ENCODE measurements at places on chromosomes 6 and 20. TPM values are rescaled to one million over a fixed set of nuclear protein-coding genes. Genes with fewer than 3 reads are reported as not detected.
A peak's percentile ranks its signal among the peaks of the same experiment; 100 is the strongest.

SLC13A3 gene
- 4.1 TPM for total RNA-seq

CYP39A1 gene
- total RNA-seq: 0.56 TPM

GRCh38 chr6:33840048-33840926 is 36.5 kb upstream of the MLN start:
- peak; percentile 89 for DNase-seq

FOXP4 gene
- total RNA-seq: 1.2 TPM

- DNase-seq: no peak
Measured at GRCh38 chr6:92369309-92369708, 1050.0 kb downstream of the EPHA7 start.

GRCh38 chr6:80145921-80146320 is 39.5 kb downstream of the BCKDHB start:
- DNase-seq: no peak

- DNase-seq: no peak
Measured at GRCh38 chr6:91161246-91161645, 574.4 kb upstream of the MAP3K7 start.

DNA sequence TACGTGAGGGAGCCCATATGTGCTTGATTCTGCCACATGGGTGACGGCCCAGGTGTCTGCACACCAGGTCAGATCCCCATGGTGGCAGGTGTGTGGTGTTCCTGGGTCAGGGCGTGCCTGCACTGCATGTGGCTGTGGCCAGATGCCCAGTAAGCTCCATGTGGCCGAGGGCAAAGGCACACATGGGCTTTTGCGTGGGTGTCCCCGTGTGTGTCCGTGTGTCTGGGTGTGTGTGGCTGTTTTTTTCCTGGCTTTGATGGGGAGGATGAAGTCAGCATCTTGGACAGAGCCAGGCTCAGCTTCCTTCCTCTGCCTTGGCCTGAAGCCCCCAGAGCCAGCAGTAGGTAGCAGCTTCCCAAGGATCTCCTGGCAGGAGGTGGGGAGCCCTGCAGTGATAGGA is 1.5 kb upstream of the TNXB start:
- DNase-seq: no peak

C6orf15 gene
- not detected for total RNA-seq

DNA sequence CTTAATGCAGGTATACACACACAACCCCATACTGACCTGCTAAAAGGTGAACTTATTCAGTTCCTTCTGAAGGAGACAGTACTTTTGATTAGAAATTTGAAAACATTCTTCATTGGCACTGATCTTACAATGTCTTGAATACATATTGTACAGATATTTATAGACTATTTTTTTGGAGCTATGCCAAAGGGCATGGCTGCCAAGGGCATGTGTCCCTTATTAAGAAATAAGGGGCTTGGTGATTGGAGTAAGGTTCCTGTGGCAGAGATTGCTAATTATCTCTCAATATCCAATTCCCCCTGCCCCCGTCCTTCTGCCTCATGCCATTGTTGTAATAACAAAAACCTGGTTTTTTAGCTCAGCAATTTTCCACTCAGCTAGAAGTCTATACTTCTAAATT is 355.9 kb downstream of the FARS2 start:
- DNase-seq: no peak

DNA sequence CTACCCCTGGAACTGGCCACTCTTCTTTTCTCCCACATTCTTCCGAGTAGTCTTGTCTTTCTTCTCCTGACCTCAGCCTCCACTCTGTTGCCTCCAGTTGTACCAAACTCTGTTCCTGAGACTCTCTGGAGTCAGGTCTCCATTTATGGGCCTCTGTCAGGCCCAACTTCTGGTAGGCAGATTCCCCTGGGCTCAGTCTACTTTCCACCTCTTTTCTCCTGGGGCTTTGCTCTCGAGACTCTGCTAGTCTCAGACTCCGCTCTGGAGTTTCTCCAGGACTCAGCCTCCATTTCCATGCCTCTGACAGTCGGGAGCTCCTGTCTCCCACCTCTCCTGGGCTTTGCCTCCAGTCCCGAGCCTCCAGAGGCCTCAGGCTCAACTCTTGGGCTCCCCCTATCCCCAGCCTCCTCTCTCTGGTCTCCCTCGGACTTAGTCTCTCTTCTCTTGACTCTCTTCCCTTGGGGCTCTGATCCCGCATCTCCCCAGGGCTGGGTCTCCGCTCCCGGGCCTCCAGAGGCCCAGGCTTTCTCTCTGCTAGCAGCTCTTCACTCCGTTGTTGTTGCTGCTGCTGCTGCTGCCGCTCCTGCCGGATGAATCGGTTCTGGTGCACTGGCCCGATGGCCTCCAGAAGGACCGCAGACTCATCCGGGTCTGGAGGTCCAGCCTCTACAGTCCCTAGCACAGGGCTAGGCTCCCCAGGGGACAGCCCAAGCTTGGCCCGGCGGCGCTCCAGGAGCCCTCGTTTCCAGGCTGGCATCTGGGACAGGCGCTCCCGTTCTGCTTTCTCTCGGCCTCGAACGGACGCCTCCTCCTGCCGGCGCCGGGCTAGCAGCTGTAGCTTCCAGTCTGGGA is 1.1 kb downstream of the PPP1R18 start:
- DNase-seq: no peak

DNA sequence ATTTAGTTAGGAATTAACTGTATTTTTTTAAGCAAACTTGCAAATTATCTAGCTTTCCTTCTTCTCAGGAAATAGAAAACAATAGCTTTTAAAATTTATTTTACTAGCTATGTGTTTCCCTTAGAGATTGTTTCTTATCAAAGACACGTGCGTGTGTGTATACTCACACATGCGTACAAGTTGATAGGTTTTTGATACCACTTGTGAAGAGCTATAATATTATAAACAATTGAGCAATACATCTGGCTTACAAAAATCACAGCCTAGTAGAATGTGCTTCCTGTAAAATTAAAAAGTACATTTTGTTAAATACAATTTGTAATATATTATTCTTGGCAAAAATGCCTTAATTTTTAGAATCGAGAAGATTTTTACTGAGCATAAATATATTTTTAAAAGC is 33.9 kb downstream of the COL12A1 start:
- no peak for DNase-seq

GRCh38 chr6:13803581-13803980 is 10.8 kb downstream of the MCUR1 start:
- DNase-seq: no peak

TSPO2 gene
- total RNA-seq: not detected

- no peak for DNase-seq
Measured at GRCh38 chr20:8749101-8749500, 319.8 kb upstream of the PLCB4 start.

DNA sequence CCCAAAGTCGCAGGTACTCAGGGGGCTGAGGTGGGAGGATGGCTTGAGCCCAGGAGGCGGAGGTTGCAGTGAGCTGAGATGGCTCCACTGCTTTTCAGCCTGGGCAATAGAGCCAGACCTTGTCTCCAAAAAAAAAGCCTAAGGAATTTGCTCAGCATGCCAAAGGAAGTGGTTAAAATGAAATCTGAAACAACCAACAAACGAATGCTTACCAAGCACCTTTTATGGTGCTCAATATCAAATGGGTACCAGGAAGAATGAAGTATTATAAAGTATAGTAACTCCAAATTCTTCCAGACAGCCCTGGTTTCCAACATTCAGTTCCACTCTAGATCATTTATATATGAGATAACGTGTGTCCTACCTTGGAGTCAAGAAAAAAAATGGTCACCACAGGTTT is 14.0 kb downstream of the GMDS start:
- DNase-seq: peak; percentile 32

DNA sequence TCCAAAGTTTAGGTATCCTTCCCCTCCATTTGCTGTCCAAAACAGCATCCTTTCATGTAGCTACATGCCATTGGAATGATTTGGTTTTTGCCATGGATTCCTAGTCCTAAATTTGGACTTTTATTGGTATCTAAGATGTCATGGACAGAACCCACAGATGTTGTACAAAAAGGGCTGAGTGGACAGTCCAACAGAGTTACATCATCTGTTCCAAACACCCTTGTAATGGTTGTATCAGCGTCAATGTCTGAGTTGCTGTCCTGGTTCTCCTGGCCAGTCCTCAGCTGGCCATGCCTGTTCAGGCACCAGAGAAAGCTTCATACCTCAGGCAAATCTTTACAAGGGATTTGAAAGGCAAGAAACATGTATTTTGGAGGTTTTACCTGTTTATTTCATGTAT is 191.3 kb downstream of the ESR1 start:
- DNase-seq: no peak

- DNase-seq: no peak
Measured at GRCh38 chr6:65745614-65746013, 38.6 kb upstream of the EYS start.

GGTLC1 gene
- not detected for total RNA-seq

PHACTR1 gene
- 2.8 TPM for total RNA-seq

DNA sequence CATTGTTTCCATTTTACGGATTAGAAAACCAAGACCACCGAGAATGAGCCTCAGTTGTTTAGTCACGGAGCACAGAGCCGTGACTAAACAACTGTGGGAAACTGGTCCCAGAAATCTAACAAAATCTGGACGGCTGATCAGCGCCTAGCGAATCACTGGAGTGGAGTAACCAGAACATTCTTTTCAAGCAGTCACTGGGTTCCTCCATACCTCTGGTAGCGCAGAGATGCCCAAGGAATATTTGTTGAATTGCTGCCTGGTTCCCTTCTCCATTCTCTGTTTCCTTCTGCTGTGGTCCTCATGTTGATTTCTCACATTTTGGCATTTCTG is 62.0 kb downstream of the GPX5 start:
- DNase-seq: no peak

GRCh38 chr6:133774356-133774755 is 114.6 kb upstream of the TCF21 start:
- DNase-seq: no peak

DNA sequence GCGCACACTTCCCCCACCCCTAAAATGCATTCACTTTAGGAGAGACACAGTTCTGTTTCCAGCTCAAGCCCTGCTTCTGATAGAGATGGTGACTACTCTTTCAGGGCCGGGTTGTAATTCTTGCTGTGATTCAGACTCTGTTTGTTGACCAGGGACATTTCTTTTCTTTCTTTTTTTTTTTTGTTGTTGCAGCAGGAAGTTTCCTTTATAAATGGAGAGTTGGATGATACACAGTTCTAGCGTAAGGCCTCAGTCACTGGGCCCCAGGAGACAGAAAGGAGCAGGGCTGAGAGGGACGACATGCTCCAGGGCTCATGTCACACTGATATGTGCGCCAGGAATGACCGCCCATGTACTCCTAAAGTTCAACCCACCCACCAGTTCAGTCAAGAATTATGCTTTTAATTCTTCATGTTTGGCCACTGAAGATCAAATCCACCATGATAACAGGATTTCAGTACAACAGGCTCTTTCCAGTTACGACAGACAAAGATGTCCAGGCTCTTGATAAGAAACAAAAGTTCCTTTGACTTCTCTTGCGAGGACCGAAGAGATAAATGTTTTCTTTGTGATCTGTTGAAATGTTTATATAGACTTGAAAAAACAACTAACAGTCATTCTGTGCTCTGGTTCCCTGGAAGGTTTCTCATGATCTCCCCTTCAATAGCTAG is 142.5 kb downstream of the CD164 start:
- peak; percentile 86 for DNase-seq

CENPQ gene
- total RNA-seq: 14.7 TPM

DNA sequence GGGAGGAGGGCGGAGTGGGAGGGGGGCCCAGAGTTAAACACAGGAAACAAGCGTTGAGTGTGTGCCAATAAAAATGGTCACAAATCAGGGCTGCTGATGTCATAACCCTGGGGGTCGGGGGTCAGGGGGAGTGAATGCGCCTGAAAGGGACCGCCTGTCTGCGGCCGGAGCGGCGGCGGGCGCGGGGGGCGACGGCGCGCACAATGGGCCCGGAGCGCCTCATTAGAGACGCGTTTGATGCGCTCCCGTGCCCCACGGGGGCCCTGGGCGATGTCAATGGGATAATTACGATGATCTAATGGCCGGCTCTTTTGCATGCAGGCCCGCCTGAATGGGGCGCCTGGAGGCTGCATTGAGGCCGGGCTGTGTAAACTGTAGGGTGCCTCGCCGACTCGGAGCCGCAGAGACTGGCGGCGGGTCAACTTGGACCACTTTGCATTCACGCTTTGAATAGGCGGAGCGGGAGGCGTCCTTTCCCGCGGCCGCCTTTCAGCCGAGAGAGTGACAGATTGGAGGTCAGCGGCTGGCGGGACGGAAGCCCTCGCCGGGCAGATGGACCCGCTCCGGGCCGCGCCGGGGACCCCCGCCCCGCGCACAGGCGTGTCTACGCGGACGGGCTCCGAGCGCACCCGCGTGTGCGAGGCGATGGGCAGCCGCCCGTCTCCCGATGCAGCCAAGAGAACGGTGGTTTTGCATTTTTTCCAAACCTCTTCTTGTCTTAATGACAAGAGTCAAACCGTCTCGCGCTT is 296.1 kb downstream of the TFAP2C start:
- DNase-seq: no peak

PPIL6 gene
- 1.2 TPM for total RNA-seq

DNA sequence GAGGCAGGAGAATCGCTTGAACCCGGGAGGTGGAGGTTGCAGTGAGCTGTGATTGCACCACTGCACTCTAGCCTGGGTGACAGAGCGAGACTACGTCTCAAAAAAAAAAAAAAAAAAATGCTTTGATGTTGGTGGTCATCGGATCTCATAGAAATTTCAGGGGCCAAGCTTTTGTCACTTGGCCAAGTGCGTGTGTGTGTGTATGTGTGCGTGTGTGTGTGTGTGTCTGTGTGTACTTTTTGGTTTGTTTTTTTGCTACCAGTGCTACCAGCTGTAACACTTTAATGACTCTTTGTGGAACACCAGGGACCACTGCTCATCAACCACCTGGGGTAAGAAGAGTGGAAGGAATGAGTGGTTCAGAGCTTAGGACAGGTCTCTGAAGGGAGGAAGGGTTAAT is 49.7 kb downstream of the TRAF3IP2 start:
- DNase-seq: no peak

- DNase-seq: no peak
Measured at GRCh38 chr6:148974351-148974750, 227.5 kb downstream of the UST start.

NNAT gene
- not detected for total RNA-seq

DUSP15 gene
- total RNA-seq: 6.2 TPM

CFAP206 gene
- total RNA-seq: 0.29 TPM

SNAP91 gene
- 0.05 TPM for total RNA-seq

DNA sequence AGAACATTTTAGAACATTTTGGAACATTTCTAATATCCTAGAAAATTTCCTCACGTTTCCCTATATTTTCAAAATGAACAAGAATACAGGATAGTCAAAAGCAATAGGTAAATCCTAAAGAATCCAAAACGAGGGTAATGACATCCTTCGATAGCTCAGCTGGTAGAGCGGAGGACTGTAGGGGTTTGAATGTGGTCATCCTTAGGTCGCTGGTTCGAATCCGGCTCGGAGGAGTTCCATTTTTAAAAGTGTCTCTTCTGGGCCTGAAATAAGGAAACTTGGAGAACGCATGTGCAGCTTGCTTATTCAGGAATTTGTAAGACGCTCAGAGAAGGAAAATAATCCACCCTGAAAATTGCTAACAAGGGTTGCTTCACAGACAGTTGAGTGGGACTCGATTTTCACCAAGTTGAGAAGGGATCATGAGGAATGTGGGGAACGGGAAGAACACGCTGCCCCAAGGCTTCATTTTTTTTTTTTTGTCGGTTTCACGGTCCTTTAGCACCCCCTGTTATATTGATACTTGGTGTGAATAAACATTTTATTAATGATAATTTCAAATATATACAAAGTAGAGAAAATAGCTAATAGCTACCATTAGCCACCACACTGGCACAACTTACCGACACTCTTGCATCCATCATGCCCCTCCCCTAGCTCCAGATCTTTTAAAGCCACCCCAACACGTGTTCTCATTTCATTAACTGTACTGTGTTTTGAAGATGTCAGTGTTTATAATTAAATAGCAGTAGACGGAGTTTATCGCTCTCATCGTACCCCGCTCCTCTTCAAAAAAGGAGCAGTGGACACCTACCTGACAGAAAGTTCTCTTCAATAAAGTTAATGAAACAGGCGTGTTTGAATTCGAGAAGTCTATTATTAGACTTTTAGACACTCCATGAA is 1.8 kb upstream of the ABT1 start:
- DNase-seq: peak; percentile 94

NEDD9 gene
- 140 TPM for total RNA-seq
